ENCODE measurements at places on chromosomes 2 and 18. TPM values are rescaled to one million over a fixed set of nuclear protein-coding genes. Genes with fewer than 3 reads are reported as not detected.

The ALPI gene
- not detected for total RNA-seq

The CLEC4F gene
- total RNA-seq, result not detected

The AFF3 gene
- 0.04 TPM for total RNA-seq

The SCN7A gene
- not detected for total RNA-seq

DNA sequence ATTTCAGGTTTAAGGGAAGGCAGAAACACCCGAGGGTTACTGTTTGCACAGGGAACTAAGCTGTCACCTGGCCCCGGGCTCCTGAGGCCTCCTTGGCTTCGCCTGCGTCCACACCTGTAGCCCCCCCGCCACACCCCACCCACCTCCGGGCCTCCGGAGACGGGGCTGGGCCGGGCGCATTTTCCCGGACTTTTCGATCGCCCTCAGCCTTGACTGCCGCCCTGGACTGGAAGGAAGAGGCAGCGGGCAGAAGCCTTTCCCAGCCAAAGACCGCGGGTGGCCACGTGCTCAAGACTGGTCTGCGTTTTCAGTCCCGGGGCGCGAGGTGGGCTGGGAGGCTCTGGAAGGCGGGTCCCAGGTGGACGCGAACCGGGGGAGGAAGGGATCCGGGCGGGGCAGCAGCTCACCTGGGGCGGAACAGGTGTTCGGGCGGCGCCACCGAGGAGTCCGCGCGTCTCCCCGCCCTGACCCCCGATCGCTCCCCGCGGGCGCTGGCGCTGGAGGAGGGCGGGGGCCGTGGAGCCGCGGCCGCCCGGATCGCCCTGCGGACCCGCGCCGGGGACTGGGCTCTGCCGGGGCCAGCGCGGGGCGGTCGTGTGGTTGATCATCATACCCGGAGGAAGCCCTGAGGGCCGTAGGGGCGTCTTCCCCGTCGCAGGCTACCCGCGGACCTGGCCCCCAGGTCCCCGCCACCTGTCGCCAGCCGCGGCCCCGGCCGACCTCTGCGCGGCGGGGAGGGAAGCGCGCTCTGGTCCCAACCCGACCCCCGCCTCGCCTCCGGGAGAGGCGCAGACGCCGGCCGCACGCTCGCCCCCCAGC lies 3.2 kb downstream of the ID2 start:
- DNase-seq, result peak; percentile 39

DNA sequence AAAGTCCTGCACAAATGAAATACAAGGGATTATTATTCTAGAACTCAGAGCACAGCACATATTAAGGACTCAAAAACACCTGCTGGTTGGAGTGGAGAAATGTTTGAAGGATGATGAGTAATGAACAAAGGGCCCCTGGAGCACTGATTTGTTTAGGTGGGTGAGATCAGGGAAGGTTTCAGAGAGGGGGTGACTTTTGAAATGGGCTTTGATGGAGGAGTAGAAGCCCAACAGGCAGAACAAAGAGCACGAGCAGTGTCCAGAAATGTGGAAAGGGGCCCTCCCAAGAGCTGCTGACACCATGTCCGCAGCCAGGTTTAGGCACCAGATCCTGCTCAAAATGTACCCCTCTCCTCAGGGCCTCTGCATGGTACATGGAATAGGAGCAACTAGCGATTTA lies 23.8 kb downstream of the KCNK3 start:
- DNase-seq, result no peak

- DNase-seq, result no peak
Measured at GRCh38 chr18:65974758-65975157, 223.9 kb downstream of the CDH7 start.

GRCh38 chr2:26617588-26618083 lies 23.5 kb downstream of the CIB4 start:
- no peak for DNase-seq

DNA sequence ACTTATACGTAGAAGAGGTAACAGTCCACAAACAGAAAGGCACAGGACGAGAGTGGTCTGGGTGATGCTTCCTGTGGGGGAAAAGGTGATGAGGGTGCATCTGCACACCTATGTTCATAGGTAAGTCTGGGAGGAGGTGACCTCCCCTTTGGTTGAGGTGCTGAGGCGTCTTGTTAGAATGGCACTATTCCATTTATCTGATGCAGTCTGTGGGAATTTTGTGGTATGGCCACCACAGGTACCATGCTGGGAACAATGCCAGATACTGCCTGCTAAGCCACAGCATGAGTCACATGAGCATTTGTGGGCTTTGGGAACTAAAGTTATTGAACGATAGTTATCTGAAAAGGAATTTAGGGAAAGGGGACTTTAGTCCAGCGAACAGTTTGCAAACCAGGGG lies 27.9 kb downstream of the IL37 start:
- peak; percentile 89 for DNase-seq

DNA sequence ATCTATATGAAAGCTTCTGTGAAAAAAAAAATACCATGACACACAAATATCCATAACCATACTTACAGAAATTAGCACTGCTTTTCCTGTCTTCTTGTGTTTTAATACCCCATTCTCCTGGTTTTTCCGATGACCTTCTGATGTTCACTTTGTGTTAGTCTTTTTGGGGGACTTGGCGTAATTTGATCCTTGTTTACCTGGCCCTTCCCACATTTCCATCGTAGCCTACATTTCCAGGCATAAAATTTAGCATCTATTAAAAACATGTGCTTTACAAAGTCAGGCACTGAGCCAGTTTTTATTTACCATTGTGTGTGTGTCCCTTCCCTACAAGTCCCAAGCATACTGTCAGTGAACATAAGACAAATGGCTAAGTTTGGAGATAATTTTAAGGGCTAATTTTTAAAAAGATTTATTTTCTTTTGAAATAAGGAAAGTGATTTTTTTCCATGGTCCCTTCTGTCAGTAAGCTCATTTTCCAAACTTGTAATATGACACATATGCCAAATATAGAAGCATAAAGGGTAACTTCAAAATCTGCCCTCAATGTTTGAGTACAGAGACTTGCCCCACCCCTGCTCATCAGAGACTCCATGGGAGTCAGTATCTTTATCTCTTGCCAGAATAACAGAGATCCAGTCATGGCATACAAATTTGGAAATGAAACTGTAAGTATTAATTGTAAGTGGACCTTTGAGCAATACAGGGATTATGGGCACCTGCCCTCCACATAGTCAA lies 27.3 kb downstream of the SESTD1 start:
- DNase-seq, result peak; percentile 19

DNA sequence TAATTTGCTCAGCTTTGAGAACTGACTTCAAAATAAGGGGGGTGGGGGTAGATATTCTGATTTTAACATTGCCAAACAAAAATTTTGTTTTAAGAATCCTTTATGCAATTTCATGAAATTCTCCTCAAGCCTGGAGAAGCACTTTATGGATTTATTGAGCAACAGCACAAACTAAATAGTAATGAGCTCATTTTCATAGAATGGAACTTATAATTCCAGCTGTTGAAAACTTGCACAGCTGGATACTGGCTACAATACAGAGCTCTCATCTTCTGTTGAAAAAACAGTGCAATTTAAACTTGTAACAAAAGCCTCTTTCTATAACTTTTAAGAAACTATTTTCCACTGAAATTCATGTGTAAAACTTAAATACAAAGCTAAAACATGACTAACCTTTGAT lies 137.6 kb upstream of the FN1 start:
- no peak for DNase-seq

DNA sequence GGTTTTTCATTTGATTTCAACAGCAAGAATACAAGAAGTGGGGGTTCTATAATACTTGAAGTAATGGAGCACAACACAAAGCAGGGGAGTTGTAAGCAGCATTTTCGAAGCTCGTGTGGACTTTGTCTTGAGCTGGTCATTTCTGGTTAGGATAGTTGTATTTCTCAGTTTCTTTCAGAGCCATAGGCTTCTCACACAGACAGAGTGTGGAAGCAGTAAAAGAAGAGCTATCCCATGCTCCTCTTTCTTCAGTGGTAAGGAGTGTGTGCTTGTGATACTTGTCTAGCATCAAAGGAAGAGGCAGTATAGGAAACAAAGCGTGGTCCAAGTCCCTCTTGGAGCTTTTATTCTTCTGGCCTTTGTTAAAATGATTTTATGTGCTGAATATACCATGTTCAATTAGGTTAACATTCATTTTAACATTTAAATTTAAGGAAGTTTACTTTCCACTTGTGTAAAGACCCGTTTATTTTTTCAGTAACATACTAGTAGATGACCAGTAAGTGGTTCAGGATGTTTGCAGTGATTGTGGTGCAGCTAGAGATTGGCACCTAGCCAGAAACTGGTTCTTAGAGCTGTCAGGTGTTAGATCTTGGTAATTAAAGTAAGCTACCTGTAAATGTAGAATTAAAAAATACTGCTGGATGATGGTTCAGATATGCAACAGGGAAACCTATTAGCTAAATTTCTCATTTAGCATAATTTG lies 14.6 kb downstream of the CCNYL1 start:
- peak; percentile 35 for DNase-seq

- DNase-seq, result no peak
Measured at GRCh38 chr2:231664727-231665126, 43.6 kb upstream of the PTMA start.

GRCh38 chr2:217673627-217674026 lies 329.2 kb downstream of the TNS1 start:
- DNase-seq, result no peak

GRCh38 chr18:6751222-6751621 lies 21.7 kb downstream of the ARHGAP28 start:
- DNase-seq, result no peak

DNA sequence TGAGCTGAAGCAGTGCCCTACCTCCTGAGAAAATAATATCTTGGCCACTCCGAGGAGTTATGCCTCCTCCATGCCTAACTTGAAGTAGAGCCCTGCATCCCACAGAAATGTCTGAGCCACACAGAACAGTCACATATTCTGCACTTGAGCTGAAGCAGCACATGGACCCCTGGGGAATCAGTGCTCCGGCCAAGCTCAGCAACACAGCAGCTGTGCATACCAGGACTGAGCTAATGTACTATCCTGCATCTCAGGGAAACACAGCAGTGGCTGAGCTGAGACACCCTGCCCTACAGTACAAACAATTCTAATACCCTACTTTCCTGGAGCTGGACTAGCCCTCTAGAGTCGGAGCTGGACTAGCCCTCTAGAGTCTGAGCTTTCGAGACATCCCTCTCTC lies 166.9 kb downstream of the ZNF516 start:
- DNase-seq, result no peak

DNA sequence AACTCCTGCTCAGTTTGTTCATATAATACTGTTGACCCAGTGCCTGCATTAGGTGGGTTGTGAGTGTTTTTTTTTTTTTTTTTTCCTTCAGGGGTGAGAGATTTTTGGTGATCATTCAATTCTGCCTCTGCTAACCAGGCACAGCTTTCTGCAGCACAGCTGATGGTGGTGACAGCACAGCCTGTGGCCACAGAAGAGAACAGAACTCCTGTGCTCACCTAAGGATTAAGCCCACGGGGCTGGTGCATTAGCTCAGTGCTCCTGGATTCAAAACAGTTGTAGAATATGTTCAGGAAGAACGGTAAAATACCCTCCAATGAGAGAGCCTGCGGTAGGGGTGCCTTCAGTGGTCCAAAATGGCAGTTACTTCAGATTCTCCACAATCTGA lies 42.0 kb downstream of the PKP4 start:
- DNase-seq, result no peak

DNA sequence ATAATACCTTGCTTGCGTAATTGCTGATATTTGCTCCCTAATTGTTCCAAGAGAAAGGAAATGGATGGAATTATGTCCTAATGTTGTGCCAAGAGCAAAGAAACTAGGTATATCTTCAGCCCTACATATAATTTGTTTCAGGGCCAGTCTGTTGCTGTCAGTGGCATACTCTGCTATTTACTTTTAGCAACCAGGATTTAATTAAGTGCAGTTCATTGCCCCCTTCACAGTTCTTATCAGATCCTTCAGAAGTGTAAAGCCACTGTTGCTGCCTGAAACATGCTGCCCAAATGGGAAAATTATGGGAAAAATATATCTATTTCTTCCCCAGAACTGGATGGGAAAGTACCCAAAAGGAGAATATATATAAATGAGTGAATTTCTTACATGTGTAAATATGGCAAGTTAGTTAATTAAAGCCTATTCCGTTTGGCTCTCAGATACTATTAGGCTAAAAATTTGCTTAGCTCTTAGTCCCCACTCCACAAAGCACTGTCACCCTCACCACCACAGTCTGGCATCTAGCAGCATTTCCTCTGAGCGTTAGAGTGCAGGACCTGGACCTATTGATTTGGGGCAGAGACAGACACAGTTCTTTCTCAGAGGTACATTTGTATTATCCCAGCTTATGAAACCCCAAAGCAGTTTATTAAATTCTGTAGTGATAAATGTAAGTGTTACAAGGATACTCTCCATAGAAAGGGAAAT lies 72.8 kb upstream of the DTNA start:
- no peak for DNase-seq

GRCh38 chr2:234594715-234595114 lies 97.8 kb upstream of the ARL4C start:
- DNase-seq, result no peak
